Activated CD8-positive, alpha-beta memory T cell treated with anti-CD3 and anti-CD28 coated beads for 4 hours (primary cell): ENCODE measurements at places on chromosomes 1 and 21.

GRCh38 chr1:217117973-217118465, 394.8 kb upstream of the ESRRG start:
- DNase-seq, result no peak

- DNase-seq, result no peak
Measured at GRCh38 chr1:155245163-155245524, 10.1 kb downstream of the ENTREP3 start.

GRCh38 chr1:153447498-153448170, 12.8 kb downstream of the S100A7 start:
- DNase-seq, result no peak

DNA sequence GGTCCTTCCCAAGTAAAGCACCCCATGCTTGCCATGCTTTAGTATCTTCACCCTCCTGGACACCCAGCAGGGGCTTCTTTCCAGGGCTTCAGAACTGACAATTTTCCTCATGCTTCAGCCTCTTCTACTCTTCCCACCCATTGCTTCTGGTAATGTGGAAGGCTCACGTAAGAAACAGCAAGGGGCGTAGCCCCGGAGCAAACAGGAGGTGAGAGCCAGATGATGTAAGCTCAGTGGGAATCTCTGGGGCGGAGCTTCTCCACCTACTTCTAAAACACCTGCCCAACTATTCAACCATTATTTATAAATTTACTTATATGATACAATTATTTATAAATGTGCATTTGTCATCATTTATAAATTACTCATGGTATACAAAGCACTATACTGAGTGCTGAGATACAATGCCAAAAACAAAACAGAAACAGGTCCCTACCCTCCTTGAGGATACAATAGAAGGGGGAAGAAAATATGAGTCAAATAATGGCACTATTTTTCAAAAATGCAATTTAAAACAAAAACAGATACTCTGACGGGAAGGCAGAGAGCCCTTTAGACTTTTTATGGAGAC, 140.1 kb upstream of the CAMK1G start:
- DNase-seq, result no peak

- no peak for DNase-seq
Measured at GRCh38 chr1:19121192-19121591, 88.9 kb downstream of the UBR4 start.
